ENCODE measurements at places on chromosomes 2 and 18.

DNA sequence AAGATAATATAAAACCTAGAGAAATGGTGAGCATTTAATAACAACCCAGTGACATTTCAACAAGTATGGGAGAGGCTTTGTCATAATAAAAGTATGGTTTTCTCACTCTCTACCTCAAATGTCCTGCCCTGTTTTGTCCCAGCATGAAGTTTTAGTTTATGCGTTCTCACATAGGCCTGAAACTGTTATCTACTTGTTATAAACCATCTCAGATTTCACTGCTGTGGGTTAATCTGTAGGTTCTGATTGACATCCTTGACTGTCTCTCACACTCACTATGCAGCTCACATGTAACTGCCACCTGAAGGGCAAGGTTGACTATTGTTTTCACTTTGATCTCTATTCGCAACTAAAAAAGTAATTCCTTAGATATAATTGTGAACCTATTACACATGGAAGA, 44.9 kb downstream of the ZEB2 start:
- DNase-seq, result no peak

DNA sequence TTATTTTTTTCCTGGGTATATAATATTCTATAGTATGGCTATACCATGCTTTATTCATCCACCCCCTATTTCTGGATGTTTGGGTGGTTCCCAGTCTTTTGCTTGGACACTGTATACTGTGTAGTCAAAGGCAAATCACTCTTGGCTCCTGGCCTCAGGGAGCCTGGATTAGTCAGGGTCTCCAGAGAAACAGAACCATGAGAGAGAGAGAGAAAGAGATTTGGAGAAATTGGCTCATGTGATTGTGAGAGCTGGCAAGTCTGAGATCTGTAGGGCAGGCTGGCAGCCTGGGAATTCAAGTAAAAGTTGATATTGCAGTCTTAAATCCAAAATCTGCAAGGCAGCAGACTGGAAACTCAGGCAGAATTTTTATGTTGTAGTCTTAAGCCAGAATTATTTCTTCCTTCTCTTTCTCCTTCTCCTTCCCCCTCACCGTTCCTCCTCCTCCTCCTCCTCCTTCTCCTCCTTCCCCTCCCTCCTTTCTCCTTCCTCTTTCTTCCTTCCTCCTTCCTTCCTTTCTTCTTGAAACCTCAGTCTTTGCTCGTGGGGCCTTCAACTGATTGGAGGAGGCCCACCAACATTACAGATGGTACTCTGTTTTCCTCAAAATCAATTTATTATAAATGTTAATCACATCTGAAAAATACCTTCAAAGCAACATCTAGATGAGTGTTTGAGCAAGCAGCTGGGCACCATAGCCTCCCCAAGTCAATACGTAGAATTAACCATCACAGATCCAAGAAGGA, 33.0 kb downstream of the CTIF start:
- DNase-seq, result no peak

DNA sequence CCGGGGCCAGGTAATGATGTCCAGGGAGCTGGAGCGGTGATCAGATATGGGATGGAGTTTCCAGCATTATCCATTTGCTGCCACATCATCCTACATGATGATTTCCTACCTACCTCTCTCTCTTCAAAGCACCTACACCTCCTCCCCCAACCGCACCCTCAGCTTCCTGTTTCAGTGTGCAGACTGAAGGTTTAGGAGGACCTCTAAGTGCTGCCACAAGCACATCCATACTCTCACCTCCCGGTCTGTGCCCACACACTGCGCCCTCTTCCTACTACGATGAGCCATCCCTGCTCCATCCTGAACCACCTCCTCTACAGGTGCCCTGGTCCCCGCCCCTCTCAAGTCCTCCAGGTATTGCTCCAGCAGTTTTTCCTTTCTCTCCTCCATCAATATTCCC, 123.7 kb downstream of the ALPK2 start:
- DNase-seq, result no peak

DNA sequence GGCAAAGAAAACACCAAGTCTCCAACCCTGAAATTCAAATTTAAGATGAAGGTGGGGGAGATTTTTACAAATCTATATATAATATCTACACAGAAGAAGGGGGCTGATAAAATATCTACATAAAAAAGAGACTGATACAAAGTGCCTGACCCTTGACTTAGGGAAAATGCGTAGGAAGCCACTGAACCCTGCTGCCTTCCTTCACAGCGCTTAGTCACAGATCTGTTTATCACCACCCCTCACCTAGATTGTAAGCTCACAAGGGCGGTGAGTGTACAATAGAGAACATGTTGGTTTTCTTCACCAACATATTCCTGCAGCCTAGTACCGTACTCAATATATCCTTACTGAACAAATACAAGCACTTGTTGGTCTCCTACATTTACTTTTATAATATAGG, 54.3 kb downstream of the NOL10 start:
- DNase-seq, result no peak

DNA sequence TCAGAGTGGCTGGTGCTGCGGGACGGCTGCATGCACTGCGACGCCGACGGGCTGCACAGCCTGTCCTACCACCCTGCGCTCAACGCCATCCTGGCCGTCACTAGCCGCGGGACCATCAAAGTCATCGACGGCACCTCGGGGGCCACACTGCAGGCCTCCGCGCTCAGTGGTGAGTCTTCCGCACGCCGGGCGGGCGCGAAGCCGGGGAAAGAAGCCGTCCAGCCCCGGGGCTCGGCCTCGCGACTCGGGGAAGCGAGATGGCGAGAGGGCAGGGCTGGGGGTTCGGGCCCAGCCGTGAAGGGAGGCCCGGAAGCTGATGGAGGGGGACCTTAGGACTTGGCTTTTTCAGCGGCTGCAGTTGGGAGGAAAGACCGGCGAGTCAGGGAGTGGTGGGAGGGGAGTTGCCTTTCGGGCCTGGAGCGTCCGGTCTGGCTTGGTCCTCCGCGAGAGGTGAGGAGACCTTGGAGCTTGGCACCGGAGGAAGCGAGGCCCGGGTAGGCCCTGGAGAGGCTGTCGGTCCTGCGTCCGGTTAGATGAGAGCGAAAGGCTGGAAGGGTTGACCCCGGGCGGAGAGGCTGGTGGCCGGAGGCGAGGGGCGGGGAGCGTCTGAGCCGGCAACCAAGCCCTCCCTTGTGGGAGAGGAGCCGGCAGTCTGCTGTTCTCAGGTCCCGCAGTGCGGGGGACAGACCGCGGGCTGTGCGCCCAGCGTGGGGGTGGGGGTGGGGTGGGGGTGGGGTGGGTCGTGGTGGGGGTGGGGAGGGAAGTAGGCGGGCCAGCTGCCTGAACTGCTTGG, 691 bp downstream of the BIRC6 start:
- DNase-seq, result no peak

DNA sequence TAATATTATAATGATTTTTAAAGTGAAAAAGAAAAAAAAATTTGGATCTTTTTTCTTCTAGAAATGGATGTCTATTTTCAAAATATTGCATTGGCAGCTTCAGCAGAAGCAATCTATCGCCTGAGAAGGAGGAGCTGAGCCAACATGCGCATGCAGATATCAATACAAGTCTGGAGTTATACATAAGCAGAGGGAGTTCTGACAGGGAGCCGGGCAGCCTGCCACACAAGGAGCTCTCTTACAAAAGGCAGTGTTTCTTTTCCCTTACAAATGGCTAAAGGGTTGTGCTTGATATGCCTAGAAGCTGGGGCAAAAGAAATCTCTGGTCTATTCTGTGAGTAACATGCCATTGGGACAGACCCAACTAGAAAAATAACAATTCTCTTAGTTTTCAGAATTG, 291.9 kb upstream of the TRIB2 start:
- no peak for DNase-seq

DNA sequence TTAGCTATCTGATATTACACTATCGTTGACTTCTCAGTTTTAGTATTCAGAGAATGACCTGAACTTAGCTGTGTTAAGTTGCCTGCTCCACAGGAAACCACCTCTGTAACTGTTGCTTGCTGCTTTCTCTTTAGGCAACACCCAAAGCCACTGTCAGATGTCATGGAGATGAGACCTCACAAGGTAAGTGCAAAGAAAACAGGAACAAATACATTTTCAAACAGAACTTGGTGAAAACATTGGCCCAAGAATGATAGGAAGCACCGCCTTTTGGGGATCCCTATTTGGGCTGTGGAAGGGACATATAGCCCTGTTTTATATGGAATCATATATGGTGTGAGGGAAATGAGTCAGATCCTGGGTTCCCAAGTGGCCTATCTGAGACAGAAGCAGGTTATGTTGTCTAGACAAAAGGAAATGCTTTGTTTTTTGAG, 143.4 kb downstream of the UBE2E3 start:
- DNase-seq, result no peak

DNA sequence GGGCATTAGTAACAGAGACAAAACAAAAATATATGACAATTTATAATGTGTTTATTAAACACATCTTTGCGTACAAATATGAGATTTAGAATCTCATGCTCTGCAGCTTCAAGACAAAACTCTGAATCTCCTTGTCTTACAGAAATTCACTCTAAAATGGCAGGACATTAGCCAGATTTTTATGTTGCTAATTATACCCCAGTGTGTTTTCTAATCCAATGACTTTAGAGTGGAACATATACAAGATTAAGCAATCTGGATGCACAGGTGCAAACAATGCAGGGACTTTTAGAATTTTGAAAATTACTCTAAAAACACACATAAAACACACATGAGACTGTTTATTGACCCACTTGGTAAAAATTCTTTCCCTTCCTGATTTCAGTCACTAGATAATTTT, 85.9 kb downstream of the CALCRL start:
- DNase-seq, result no peak

GRCh38 chr2:40751981-40752380, 300.1 kb upstream of the SLC8A1 start:
- DNase-seq, result no peak

DNA sequence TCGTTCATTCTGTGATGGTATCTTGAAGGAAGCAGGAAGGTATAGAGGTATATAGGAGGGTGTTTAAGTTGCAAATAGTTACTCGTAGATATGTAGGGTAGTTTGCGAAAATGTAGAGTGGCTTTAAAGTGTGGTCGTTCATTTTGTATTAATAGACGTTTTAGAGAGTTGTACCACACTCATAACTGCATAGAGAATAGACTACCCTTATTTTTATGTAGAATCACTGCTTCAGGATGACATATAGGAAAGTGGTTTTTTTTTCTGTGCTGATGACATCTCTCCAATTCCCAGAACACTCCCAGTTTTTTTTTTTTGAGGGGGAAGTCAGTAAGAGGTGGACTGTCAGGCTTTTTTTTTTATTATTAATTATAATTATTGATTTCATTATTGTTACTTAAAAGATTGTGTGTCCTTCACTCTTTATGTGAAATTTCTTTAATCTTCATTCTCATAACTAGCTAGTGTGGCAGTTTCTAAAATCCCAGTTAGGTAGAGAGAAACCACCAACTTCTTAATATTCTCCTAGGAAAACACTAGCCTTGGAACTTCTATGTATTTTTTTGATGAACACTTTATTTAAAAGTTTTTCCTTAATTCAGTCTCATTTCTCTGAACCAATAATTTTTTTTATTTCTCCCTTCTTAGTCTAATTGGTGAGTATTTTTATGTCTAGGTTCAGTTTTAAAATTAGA, 1.5 kb downstream of the ACTR3 start:
- DNase-seq, result no peak

DNA sequence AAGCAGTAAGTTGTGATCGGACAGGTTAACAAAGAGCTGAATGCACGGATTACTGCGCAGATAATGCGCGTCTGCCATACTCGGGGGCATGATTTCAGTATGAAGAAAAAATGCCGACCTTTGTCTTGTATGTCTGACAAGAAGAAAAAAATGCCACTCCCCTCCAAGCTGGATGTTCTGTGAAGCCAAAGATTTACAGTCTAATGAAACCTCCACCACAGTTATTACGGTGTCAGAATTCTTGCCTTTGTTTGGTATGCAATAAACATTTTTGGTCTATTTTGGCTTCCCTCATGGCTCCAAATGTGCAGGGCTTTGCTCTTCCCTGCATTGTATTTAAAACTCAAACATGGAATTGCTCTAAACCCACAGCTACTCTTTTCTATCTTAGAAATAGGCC, 72.2 kb upstream of the THUMPD2 start:
- DNase-seq, result no peak

GRCh38 chr2:38925982-38926381, 36.3 kb downstream of the ARHGEF33 start:
- no peak for DNase-seq

GRCh38 chr18:62880673-62881364, 165.5 kb downstream of the PHLPP1 start:
- DNase-seq, result no peak

GRCh38 chr2:18077704-18078103, 199.2 kb downstream of the KCNS3 start:
- DNase-seq, result peak; percentile 47

- no peak for DNase-seq
Observed at GRCh38 chr18:39448942-39449341, 1883.3 kb upstream of the CELF4 start.

DNA sequence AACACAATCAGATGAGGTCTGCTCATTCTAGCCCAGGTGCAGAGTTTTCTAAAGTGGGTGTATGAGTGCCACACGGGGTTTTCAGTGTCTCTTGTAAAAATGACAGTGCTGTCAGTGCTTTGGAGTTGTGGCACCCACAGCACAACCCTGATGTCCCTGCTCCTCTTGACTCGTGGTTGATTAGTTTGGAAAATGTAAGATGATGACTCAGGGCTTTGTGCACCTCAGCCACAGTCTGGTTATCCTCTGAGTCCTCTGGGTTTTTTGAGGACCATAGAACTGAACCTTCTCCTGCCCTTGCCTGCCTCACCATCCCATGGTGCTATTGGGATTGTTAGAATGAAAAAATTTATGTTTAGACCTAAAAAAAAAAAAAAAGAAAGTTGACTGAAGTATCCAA, 105.6 kb downstream of the MYO1B start:
- DNase-seq, result no peak

GRCh38 chr2:226916669-226917068, 80.8 kb downstream of the RHBDD1 start:
- DNase-seq, result no peak

GRCh38 chr18:35968278-35968880, 4.1 kb upstream of the RMP24 start:
- no peak for DNase-seq

DNA sequence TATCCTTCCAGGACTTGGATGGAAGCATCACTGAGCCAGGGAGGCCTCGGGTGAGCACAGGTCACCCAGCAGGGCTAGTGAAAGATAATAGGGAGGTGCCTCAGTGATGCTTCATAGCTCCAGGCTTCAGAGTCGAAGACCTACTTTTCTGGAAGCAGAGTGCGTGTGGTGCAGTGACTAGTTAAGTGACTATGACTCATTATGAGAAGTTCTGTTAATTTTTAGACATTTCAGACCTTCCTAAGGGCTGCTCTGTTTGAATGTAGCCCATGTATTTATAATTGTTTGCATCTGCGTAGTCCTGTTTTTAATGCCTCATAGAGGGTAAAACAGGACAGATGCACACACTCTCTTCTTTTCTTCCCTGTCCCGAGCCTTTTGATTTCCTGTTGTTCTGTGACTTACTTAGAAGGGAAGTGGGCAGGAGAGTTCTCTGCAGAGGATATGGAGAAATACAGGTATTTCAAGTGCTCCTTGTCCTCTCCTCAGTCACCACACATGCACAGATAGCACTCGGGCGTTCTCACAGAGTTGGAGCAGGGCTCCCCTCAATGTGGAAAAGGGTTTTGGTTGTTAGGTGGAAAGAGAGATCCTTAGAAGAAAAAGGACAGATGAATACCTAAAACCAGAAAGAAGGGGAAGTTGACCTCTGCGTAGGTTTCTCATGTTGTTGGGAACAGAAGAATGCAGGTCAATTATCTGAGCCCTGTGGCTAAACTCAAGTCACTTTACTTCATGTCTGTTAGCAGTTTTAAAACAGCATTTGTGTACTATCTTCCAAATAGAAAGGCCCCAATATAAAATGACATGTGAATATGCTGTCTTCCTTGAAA, 34.7 kb downstream of the RALB start:
- no peak for DNase-seq

Measured in SIG-M5 (cell line).